ENCODE measurements at places on chromosomes 1 and 21.
A peak's percentile ranks its signal among the peaks of the same experiment; 100 is the strongest.

GRCh38 chr21:35853321-35854239 is 206.7 kb downstream of the SETD4 start:
- no peak for DNase-seq

DNA sequence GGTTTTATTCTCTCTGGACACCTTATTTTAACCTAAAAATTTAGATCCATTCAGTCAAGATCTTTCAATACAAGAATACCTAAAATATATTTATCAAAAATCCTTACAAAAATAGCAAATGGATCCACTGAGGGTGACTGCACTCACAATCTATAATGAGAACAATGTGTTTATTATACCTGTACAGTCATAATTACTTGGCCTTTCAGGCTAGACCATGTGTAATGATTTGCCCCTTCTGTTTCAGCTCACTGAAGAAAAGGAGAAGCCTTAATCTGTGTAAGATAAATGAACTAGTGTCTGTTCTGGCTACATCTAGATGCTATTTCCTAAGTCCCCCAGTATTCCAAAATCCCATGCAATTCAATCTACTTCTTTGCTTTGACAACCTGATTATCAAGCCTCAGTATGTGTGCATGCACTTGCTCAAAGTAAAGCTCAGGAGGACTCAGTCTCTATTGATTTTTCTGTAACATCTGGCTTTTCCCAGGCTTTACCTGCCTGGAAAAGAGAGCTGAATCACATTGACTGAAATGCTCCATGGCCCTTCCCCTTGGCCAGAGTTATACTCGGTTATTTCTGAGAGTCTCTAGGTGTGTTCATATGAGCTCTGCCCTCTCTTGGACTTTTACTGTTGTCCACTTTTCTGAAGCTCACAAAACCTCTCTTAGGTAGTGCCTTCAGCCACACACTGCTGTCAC is 27.6 kb downstream of the CRP start:
- DNase-seq = no peak

DNA sequence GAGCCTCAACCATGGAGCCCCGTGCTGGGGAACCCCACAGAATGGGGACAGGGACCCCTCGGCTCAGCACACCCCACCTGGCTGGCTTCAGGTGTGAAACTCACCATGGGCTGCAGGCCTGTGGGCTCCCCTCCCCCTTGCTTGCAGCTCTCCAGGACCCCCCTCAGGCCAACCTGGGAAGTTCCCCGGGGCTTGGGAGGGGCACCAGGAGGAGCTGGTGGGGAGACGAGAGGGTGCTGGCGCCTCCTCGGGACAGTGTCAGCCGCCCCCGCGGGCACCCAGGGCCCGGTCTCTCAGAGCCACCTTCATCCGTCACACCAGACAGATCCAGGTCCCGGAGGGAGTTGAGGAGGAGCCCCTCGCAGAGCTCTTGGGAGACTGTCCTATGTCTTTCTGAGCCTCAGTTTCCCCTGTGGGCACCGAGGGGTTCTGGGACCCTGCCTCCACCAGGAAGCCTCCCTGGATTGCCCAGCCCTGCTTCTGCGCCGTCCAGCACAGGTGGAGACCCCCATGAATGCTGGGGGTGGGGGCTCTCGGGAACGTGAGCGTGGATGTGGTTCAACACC is 657 bp upstream of the TNFRSF18 start:
- no peak for DNase-seq

DNA sequence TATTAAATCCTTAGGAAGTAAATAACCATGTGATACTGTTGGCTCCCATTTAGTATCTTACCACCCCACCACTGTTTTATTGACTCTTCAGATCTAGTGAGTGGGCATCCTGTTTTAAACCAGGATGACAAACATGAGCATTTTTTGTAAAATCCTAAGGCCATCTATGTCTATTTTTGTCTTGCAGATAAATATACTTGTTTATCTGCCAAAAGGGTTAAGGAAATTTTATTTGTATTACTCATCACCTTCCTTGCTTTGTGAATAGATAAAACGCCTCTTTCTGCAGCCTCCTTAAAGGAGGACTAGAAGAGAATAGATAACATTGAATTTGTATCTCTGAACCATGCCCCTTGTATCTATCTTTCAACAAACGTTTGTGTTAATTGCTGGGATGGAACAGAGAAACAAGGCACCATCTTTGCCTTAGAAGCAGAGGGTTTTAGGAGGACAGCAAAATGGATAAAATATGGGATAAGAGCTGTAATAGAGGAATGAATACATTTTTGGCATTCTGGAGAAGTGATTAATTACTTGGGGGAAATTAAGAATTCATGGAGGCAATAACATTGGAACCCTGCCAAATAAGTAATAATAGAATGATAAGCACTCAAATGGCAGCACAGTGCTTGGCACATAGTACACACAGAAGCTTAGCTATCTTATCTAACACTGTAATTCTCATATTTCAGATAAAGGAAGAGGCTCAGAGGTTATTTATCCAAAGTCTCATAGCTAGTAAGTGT is 14.7 kb downstream of the YTHDF2 start:
- DNase-seq = no peak

GRCh38 chr1:202192770-202193613 is 607 bp upstream of the LGR6 start:
- peak; percentile 44 for DNase-seq

DNA sequence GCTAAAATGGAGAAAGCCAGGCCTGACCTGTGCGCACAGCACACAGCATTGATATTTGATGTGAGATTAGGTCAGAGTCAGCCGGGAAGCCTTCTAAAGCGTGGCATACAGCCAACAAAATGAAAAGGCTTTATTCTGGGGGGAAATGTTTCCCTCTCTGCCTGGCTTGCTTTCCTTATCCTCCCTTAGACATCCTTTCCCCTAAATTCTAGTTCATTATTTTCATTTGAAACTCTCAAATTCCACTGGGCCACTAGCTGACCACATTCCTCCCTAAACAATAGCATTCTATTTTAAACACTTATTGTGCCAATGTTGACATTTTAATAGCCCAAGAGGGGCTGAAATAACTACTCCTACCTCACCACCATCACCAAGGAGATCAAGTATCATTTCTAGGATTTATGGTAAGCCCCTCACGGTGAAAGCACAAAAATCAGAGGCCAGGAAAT is 49.4 kb downstream of the LEPR start:
- DNase-seq = no peak

- DNase-seq = no peak
These were observed 16.8 kb downstream of the IFFO2 start for GRCh38 chr1:18939398-18940302.

DNA sequence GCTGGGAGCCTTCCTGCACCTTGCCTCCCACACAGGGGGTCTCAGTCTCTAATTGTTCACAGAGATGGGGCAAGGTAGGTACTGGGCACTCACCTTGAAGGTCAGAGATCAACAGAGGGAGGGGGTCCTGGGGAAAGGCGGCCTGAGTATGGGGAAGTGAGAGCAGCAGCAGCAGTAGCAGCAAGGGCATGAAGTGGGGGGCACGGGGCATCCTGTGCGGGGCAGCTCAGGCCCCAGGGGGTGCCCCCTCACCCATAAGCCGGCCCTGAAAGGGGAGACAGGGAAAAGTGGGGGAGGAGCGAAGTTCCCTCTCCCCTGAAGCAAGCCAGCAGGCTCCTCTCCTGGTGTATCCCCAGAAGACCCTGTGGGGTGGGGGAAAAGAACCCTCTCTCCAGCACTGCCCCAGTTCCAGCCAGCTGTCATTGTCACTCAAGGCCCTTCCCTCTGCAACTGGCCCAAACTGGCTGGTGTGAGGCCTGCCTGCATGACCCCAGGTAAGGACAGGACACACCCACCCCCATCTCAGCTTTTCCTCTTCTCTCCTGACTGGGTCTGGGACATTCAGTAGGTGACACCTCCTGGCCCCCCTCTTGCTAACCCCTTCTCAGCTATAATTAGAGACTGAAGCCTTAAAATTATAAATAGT is 3.9 kb downstream of the SEMA6C start:
- DNase-seq = no peak

GRCh38 chr1:217590598-217590997 is 40.3 kb downstream of the GPATCH2 start:
- DNase-seq = no peak

Measured in stimulated activated CD8-positive, alpha-beta memory T cell treated with anti-CD3 and anti-CD28 coated beads, Interleukin-7, amount 100 ng/mL, for 1 hour (primary cell).